ENCODE measurements at places on chromosomes 2 and 18.

DNA sequence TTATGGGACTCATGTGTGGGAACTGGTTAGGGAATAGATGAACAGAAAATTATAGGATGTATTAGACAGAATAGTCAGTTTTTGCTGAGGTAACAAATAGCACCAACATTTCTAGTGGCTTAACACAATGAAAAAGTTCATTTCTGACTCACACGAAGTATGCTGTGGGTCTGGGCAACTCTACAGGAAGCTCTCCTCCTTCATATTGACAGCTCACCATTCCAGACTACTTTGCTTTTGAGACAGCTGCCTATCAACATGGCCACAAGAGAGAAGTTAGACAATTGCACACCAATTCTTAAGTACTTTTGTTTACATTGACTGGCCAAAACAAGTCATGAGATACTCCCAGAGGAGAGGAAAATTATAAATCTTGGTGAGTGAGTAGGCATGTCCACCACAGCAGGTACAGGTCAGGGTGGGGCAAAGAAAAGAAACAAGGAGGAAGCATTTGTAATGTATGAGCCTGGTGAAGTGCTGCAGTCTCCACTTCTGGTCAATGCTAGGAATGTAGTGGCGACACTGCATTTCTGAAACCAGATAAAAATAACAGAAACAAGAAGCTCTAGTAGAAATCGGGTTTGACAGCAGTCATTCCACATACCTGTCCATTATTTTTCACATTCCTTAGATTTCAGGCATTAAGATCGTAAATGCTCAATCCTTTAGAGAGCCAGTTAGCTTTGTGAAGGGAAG is 141.6 kb downstream of the ICOS start:
- no peak for DNase-seq

DNA sequence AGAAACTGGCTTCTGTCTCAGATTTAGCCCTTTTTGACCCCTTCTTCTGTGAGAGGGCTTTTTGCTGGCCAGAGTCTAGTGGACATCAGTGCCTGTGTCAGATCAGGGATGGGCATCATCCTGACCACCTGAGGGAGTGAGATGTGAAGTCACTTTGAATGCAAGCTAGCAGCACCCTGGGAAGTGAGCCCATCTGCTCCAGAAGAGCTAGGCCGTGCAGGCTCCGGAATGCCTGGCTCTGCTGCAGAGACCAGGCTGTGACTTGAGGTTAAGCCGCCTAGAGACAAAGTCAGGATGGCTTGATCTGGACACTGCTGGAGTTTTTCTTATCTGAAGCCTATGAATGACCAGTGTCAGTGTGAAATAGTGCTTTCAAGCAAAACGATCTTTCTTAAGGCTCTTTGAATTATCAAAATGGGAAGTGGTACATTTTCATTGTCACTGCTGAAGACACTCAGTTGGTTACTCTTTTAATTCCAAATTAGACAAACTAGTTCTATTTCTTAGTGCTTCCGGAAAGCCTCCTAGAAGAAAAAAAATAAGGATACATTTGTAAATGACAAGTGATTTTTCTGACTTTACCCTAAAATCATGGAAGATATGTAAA is 20.8 kb downstream of the DGUOK start:
- no peak for DNase-seq

DNA sequence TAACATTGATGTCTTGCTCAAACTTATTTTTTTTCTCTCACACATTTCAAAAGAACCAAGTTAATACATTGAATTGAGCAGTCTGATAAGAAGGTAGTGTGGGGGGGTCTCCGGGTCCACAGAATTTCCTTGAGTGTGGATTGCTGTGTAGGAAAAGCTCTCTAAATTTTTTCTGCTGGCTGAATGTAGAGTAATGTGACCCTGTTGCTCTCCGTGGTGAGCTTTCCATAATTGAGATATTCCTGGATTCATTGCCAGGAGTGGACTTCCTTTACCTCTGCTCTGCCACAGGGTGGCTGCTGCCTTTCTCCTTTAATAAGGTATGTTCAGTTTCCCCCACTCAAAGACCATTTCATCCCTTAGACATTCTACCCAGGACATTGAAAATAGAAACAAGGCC is 50.9 kb downstream of the PKP4 start:
- no peak for DNase-seq

- DNase-seq: no peak
These were observed 19.3 kb upstream of the COPS8 start for GRCh38 chr2:237066396-237066795.

- DNase-seq: no peak
These were observed 353.9 kb downstream of the PID1 start for GRCh38 chr2:228917220-228917619.

DNA sequence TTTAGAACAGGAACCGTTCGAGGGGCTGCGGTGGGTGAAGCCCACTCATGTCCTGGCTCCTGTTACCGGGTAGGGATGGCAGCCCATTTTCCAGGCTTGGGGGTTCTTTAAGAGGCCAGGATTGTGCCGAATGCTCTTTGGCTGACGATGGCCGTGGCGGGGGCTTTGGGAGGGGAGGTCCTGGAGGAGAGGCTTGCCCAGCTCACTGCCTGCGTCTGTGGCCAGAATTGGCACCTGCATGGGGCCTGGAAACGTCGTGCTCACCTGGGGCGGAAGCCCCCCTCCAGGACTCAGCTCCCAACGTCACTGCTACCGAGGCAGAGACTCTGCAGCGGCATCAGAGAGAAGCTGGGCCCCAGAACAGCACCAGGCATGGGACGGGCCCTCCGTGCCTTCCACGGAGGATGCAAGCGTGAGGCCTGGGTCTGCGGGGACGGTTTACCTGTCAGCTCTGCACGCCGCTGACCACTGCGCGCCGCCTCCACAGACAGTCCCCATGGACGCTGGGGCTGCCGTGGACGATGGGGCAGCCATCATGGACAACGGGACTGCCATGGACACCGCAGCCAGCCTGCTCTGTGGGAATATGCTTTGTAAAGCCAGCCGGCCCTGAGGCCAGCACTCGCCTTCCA is 82.9 kb downstream of the NFATC1 start:
- no peak for DNase-seq

DNA sequence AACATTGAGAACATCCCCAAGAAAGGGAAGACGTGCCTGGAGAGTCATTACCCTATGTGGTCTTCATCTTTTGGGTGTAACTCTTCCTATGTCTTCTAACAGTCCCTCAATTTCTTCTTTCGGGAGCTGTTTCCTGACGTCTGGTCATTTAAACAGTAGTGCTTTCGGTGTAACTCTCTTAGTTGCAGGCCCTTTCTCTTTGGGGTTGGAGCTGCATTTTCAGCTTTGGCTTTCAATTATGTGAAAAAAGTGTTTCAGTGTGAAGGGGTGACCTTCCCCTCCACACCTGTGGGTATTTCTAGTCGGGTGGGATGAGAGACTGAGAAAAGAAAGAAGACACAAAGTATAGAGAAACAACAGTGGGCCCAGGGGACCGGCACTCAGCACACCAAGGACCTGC is 105.9 kb downstream of the CERS6 start:
- no peak for DNase-seq

GRCh38 chr2:103327966-103328365 is 566.1 kb downstream of the TMEM182 start:
- no peak for DNase-seq

DNA sequence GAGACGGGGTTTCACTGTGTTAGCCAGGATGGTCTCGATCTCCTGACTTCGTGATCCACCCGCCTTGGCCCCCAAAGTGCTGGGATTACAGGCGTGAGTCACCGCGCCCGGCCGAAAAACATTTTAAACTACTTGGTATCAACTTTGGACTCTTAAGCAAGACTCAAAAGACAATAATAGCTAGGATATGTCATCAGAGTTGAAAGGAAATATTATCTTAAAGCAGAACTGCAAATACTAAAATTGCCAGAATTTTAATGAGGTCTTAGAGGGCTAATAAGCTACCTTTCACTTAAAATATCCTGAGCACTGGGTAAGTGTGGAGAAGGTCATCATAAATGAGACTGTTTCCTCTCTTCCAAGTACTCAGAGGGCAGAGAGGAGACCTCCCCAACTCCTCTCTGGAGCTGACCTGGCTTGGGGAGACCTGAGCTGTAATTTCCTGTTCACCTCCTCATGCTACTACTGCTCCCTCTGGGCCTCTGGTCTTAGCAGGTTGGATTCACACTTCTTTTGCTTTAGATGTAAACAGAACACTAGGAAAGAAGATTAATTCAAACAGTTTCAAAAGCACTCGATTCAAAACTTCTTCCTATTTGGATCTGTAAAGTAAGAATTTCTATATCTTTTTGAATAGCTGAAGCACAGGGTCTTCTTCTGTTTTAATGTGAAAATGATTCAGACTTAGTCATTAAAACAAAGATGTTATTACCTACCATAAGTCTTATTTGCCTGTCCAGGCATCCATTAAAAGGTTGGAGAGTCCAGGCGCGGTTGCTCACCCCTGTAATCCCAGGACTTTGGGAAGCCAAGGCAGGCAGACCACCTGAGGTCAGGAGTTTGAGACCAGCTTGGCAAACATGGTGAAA is 16.5 kb downstream of the CNRIP1 start:
- DNase-seq: no peak

DNA sequence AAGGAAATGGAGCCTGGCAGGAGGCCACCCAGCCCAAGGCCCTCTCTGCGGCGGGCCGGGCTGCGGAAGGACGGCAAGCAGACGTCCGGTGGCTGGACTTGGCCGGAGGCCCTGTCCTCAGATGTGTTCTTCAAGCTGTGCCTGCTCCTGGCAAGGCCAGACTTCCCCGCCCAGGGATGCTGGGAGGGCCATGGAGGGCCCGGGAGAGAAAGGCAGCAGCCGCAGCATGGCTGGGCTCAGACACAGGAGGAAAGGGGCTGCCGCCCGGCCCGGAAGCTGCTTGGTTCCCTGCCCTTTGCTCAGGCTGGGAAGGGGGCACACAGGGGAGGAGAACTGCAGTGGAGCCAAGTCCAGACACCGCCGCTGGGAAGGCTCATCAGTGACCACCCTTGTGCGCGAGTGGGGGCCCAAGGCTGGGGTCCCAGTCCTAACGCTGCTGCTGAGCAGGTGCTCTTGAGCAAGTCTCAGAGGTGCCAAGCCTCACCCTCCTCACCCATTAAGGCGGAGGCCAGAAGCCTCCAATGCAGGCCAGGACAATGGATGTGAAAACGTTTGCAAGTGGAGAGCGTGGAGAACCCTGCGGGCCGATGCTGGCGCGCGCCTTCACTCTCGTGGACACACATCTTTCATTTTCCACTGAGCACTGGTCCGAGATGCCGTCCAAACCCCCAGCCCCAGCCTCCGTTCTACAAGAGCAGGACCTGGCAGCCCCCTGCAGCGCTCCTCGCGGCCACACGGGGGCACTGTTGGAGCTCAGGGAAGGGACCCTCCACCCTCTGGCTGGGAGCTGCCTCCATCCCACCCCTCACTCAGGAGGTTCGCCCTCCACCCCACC is 7.9 kb downstream of the CROCC2 start:
- DNase-seq: peak; percentile 32

DNA sequence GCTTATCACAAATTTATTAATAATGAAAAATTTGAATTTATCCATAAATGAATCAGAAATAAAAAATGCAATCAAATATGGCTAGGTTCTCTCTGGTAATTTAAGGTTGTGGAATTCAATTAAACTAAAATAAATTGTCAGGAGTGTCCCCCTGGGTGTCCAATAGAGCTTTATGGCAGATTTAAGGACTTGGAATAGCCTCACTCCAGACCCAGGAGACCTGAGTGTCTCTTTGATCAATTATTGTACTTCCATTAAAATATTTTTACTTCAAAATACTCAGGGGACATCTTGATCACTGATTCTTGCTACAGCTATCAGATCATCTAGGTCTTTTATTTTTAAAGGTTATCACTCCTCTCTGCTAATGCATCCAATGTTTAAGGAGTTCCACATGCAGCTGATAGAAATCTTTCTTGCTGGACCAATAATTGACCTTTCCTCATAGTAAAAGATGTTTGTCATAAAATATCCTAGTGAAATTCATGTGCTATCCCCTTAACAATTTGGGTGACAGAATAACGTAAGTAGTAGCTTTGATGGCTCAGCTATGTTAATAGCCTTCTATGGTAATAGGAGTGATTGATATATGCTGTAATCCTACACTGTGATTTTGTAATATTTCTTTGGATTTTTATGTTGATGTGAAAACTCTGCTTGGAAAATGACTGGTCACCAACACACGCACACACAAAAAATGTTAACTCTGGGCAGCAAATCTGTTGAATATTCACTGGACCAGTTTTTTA is 395.3 kb downstream of the NYAP2 start:
- no peak for DNase-seq

DNA sequence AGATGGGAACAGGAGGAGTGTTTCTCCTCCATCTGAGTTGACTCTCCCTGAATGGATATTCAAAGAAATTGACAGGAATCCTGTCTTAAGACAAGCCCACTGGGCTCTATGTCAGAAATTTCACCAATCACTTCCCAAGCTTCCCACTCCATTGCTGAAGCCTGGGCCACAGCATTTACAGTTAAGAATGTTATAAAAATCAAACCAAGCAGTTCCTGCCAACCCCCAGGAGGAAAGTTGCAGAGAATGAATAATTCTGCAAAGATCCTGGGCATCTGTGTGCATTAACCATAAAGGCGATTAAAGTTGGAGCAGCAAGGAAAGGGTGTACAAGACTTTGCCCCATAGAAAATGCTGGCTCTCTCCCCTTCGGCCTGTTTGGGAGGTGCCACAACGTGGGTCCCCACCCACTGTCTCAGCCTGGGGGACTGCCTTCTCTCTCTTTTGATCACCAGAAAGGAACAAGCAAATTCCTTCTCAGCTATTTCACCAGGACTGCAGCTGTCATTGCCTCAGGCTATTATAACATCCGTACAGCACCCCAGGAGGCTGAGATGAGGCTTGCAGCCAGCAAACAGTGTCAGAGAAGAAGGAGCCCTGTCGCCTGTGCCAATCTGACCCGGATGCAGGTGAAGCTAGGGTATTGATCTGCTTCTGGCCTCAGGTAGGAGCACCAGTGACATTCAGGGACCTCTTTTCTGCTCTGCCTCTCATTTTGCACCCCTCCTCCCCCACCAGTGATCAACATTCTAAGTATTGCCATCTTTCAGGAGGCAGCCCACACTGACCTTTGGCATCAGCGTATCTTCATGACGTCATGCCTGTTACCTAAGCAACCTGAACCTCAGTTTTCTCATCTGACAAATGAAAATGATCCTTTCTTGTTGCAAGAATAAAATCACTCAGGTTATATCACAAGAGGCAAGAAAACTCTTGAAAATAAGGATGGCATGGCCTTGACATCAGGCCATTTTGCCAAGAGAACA is 219.0 kb downstream of the SH3BP4 start:
- no peak for DNase-seq
